ENCODE measurements at places on chromosomes 1 and 21.

DNA sequence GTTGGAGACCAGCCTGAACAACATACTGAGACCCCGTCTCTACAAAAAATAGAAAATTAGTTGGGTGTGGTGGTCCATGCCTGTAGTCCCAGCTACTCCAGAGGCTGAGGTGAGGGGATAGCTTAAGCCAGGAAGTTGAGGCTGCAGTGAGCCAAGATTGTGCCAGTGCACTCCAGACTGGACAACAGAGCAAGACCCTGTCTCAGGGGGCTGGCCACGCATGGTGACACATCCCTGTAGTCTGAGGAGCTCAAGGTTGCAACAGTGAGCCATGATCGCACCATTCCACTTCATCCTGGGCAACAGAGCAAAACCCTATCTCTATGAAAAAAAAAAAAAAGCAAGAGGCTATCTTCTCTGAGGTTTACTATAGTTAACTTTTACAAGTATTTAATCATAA lies 12.7 kb upstream of the UBE4B start:
- no peak for DNase-seq

- no peak for DNase-seq
These were observed 39.0 kb downstream of the NEXN start for GRCh38 chr1:77927414-77927813.

DNA sequence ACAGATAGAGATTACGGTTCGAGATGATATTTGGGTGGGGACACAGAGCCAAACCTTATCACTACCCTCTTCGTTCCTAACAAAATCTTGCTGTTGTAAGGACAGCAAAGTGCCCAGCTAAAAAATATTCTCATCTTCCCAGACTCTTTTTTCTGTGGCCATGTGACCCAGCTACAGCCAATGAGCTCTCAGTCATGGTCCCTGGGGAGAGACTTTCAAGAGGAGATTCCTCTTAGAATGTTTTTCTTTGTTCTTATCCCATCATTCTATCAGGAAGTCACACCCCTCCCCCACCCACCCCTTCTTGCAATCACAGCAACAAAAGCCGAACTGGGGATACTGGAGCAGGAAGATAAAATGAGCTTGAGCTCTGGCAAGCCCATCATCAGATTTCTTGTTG lies 247.1 kb downstream of the CHRM3 start:
- no peak for DNase-seq

DNA sequence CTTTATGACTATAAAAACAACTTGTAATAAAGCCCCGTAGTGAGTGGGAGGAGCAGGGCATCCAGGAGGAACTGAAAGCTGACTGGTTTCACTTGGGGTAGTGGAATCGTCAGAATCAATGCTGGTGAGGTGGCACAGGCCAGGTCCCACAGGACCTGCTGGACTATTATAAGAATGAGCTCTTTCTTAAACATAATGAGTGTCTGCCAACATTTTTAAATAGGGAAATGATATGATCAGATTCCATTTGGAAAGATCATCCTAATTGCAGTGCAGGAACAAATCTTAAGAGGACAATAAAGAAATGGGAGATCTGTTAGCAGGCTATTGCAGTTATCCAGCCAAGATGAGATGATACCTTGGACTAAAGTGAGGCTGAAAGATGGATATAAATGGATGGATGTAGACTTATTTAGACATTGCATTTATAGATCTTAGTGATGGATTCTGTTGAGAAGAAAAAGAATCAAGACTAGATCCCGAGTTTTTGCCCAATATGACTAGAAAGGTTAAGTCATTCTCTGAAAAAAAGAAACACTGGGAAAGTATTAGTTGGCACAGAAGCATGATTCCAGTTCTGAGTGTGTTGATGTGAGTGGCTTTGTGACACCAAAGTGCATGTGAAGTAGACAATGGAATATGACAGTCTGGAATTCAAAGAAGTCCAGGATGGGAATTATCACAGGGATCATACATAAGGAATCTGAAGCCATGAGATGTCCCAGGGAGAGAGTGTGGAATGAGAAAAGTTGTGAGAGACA lies 153.3 kb upstream of the SGIP1 start:
- no peak for DNase-seq

DNA sequence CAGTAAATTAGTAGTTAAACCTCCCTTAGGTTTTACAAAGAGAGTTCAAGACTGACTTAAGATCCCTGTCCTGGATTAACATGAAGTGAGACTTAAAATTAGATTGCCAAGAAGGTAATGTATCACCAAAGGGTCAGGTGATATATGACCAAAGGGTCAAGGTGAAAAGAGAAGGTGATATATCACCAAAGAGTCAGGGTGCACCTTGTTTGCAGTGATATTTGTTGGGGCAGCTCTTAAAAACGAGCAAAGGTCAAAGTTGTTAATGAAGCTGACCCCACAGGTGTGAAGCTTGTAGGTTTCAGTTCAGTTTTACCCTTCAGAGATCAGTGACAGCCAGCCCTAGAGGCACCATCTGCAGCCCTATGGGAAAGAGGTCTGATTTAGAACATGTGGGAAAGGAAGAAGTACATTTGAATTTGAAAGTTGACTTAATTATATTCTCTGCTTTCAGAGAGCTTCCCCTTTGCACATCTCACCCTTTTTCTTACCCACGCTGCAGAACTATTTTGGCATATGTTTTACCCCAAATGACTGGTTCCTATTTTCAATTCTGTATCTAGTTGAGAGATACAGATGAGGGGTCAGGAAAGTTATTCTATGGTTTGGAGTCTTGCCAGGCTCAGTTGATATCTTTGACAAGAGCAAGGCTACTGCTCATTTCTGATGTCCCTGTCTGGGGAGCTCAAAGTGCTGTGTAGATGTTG lies 170.8 kb downstream of the S1PR1 start:
- no peak for DNase-seq

DNA sequence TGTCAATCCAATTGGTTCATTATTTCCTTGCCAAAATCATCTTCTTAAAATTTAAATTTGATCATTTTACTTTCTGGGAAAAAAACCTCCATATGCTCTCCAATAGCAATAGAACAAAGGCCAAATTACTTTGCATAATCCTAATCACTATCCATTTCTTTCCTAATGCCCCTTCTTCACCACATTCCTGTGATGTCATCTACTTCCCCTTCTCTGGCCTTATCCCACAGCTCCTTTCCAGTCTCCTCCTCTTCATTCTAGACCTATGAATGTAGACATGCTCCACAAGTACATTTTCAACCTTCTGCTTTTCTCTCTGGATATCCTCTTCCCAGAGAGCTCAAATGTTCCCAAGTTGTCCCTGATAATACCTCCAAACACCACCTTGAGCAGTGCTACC lies 216.6 kb downstream of the MRPL39 start:
- no peak for DNase-seq

GRCh38 chr1:205054013-205054412 lies 11.0 kb downstream of the CNTN2 start:
- DNase-seq: no peak

GRCh38 chr1:187033693-187034390 lies 205.1 kb downstream of the PLA2G4A start:
- DNase-seq: no peak

DNA sequence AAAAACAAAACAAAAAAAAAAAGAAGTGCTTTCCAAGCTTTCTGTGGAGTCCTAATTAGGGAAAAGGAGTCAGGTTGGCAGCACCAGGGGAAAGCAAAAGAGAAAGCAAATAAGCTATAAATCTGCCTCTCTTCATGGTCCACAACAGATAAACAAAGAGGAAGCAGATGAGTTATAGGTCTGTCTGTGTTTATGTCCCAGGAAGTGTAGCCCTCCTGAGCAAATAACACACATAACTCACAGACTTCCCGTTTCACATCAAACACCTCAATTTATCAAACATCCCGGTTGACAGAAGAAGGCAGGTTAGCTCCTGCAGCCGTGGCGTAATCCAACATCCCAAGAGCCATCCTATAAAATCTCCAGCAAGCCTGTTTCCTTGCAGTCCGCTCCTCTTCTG lies 5.6 kb upstream of the SLC2A5 start:
- DNase-seq: no peak

- DNase-seq: no peak
These were observed 99.0 kb upstream of the RAB4A start for GRCh38 chr1:229171934-229172333.

GRCh38 chr1:67524143-67525052 lies 94.2 kb upstream of the SERBP1 start:
- no peak for DNase-seq

DNA sequence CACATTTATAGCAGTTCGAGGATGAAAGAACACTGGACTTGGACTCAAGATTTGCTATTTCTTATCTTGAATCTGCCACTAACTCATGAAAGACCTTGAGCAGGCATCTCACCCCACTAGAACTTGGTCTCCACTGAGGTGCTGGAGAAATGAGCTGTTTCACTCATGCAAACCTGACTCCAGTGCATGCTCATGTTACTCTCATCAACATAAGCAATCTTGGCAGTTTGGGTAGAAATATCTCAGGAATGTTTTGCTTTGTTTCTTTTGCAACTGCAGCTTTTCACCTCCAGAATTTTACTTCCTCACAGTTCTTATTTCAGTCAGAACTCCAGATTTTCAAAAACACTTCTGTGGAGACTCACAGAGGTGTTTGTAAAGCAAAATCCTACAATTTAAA lies 46.2 kb upstream of the DAB1 start:
- no peak for DNase-seq

DNA sequence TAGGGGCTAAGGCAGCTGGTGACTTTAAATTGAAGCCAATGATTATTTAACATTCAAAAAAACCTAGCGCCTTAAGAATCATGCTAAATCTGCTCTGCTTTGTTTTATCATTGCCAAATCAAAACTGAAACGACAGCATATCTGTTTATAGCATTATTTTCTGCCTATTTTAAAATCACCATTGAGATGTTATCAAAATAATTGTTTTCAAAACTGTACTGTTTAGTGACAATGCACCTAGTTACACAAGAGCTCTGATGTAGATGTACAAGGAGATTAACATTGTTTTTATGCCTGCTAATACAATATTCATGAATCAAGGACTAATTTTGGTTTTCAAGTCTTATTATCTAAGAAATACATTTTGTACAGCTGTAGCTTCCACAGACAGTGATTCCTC lies 1521.3 kb downstream of the AMY1C start:
- no peak for DNase-seq

GRCh38 chr1:203807196-203807595 lies 11.8 kb downstream of the ZBED6 start:
- DNase-seq: no peak

DNA sequence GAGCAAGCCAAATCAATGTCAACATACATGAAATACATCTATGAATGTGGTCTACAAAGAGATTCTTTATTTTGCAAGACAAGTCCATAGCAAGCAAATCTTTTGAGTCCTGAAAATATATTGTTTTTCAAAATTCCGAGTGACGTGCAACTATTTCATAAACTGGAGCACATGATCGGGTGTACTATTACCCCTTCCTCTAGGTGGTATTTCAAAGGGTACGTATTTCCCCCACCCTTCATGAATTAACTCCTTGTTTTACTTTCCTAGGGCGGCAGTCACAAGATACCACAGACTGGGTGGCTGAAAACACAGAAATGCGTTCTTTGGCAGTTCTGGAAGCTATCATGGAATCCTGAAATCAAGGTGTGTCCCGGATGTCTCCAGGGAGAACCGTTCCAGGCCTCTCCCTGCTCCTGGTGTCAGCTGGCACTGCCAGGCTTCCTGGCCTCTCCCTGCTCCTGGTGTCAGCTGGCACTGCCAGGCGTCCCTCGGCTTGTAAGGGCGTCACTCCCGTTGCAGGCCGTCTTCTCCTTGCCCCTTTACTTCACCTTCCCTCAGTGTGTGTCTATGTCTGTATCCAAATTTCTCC lies 55.3 kb downstream of the RIPK4 start:
- DNase-seq: no peak

DNA sequence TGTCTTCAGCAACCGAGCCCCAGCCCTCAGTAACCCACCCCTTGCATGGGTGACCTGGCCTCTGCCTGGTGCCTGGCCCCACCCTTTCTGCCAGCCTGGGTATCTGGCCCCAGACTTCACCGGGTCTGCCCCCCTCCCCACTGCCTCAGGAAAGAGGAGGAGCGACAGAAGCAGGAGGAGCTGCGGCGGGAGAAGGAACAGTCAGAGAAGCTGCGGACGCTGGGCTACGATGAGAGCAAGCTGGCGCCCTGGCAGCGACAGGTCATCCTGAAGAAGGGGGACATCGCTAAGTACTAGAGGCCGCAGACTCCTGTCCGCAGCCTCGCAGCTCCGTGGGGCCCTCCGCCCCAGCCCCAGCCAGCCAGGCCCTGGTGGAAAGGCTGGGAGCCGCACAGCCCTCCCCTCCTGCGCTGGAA lies 6.1 kb downstream of the TNFRSF25 start:
- DNase-seq: no peak

DNA sequence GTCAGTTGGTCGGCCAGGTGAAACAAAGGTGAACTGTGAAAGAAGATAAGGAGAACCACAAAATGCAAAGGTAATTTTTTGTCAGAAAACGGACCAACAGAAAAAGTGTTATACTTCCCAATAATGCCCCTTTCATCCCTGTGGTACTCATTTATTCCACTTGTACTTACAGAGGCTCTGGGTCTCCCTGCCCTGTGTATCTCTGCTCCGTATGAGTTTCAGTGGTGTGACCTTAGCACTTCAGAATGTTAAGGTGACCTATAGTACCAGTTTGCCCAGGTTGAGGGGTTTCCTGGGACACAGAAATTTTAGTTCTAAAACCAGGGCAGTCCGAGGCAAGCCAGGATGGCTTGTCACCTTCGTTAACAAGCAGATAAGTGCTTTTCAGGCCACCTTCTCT lies 254.8 kb downstream of the OLFM3 start:
- DNase-seq: no peak

DNA sequence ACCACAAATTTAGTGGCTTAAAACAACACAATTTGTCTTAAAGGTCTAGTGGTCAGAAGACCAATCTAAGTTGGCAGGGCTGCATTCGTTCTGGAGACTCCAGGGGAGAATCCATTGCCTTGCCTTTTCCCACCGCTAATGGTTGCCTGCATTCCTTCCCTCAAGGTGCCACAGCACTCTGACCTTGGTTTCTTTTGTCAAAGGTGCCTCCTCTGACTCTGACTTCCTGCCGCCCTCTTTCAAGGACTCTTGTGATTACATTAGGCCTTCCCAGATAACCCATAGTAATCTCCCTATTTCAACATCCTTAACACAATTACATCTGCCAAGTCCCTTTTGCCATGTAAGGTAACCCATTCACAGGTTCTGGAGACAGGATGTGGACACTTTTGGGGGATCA lies 145.3 kb downstream of the S1PR1 start:
- DNase-seq: no peak
